ENCODE measurements at places on chromosomes 7 and 10. TPM values are rescaled to one million over a fixed set of nuclear protein-coding genes. Genes with fewer than 3 reads are reported as not detected.

- DNase-seq = no peak
- H3K27ac ChIP-seq = no peak overlapping the region
- no peak overlapping the region for H3K4me3 ChIP-seq
- H3K36me3 ChIP-seq = no peaks in the 10 kb centered on the region
- no peaks in the 10 kb centered on the region for H3K4me1 ChIP-seq
These were observed 422.5 kb downstream of the HTR7 start for GRCh38 chr10:90435296-90435695.

DNA sequence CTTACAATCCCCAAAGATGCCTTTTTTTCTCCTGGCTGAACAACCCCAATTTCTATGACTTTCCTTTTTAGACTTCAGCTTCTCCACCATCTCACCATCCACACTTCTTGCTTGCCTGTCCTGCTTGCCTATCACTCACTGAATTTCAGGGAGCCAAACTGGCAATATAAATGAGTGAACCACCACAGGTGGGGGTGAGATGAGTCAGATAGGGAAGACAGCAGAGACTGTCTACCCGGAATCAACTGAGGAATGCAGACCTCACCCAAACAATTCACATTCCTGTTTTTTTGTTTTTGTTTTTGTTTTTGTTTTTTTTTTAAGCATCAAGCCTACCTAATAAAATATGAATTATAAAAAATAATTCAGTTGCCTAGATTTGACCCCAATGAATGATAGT lies 273.8 kb downstream of the NRG3 start:
- no peak overlapping the region for H3K4me3 ChIP-seq
- H3K27me3 ChIP-seq = no peaks in the 10 kb centered on the region
- H3K36me3 ChIP-seq = no peaks in the 10 kb centered on the region
- H3K27ac ChIP-seq = no peak overlapping the region
- DNase-seq = no peak

GRCh38 chr10:7082967-7083366 lies 327.9 kb downstream of the SFMBT2 start:
- H3K36me3 ChIP-seq = no peaks in the 10 kb centered on the region
- no peak overlapping the region for H3K4me3 ChIP-seq
- no peaks in the 10 kb centered on the region for H3K4me1 ChIP-seq
- no peak overlapping the region for H3K27ac ChIP-seq

GRCh38 chr7:47402941-47403866 lies 178.7 kb downstream of the TNS3 start:
- H3K27ac ChIP-seq = no peak overlapping the region
- DNase-seq = no peak
- H3K4me3 ChIP-seq = no peak overlapping the region
- H3K36me3 ChIP-seq = peaks cover 4% of the 10 kb centered on the region

Gene LRRC4
- 0.32 TPM for total RNA-seq

GRCh38 chr10:3538656-3539531 lies 246.1 kb downstream of the KLF6 start:
- peak overlapping the region; percentile 51 for H3K4me3 ChIP-seq
- H3K4me1 ChIP-seq = peaks cover 41% of the 10 kb centered on the region
- peak; percentile 99 for DNase-seq

Gene SLC26A4
- total RNA-seq = 0.25 TPM

- H3K27me3 ChIP-seq = peaks cover under 1% of the 10 kb centered on the region
- no peaks in the 10 kb centered on the region for H3K36me3 ChIP-seq
- H3K27ac ChIP-seq = no peak overlapping the region
- H3K4me3 ChIP-seq = no peak overlapping the region
These were observed 96.8 kb upstream of the RAB18 start for GRCh38 chr10:27407271-27407670.

- no peak overlapping the region for H3K27ac ChIP-seq
- no peak overlapping the region for H3K4me3 ChIP-seq
- DNase-seq = no peak
- H3K4me1 ChIP-seq = no peaks in the 10 kb centered on the region
- no peaks in the 10 kb centered on the region for H3K36me3 ChIP-seq
These were observed 39.4 kb upstream of the CFAP46 start for GRCh38 chr10:132981746-132982145.

Gene ITGB1
- 5,235 TPM for total RNA-seq

DNA sequence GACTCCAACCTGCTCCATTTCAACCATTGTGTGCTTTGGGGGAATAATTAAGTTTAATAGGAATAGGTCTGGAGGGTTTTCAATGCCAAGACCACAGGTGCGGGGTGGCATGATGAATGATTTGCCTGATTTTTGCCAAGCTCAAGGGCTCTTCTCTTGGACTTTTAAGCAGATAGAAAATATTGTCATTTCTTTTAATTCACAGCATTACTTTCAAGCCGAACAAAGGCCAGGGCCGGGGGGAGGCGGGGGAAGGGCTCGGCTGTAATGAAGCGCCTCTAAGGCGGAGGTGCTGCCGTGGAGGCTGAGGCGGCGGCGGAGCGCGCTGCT lies 6.5 kb downstream of the PTF1A start:
- no peaks in the 10 kb centered on the region for H3K36me3 ChIP-seq
- DNase-seq = no peak
- peaks cover 89% of the 10 kb centered on the region for H3K27me3 ChIP-seq
- no peaks in the 10 kb centered on the region for H3K4me1 ChIP-seq

DNA sequence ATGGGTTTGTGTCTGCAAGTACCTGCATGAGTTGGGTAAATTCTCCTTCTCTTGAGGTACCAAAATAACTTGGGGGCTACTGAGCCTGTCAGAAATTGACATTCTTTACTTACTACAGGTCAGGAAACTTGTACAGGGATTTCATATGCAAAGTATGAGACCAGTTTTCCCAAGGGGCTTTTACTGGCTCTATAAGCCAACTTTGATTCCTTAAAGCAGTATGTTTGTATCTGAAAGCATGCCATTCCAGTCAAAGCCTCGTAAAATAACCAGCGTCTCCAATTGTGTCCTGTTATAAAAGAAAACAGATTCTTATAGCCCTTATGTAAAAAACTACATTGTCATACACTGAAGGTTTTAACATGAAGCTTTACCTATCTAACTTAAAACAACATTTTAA lies 90.2 kb downstream of the ZNF467 start:
- no peaks in the 10 kb centered on the region for H3K36me3 ChIP-seq
- peaks cover 68% of the 10 kb centered on the region for H3K4me1 ChIP-seq
- no peak for DNase-seq
- no peaks in the 10 kb centered on the region for H3K27me3 ChIP-seq

Gene ADRB1
- total RNA-seq = not detected

GRCh38 chr10:132685921-132686680 lies 99.8 kb downstream of the NKX6-2 start:
- no peak overlapping the region for H3K4me3 ChIP-seq
- no peaks in the 10 kb centered on the region for H3K27me3 ChIP-seq
- DNase-seq = no peak
- peaks cover 12% of the 10 kb centered on the region for H3K4me1 ChIP-seq
- no peaks in the 10 kb centered on the region for H3K36me3 ChIP-seq

- no peaks in the 10 kb centered on the region for H3K36me3 ChIP-seq
- no peak overlapping the region for H3K4me3 ChIP-seq
These were observed 55.5 kb downstream of the DNAJC12 start for GRCh38 chr10:67782530-67782929.

DNA sequence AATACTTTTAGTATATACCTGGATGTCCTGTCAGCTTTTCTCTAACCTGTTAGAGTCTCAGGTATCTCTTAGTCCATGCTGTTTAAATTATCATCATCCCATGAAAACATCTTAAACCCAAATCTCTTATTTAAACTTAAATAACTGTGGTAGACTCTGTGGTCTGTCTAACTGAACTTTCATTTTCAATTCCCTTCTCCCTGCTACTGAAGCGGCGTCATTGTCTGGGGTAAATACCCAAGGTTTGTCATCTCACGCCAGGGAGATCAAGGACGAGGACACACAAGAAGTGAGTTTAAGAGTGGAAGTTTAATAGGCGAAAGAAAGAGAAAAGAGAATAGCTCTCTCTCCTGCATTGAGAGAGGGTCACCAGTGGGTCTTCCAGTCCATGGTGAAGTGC lies 804.4 kb upstream of the CELF2 start:
- H3K4me1 ChIP-seq = no peaks in the 10 kb centered on the region
- H3K4me3 ChIP-seq = no peak overlapping the region
- no peaks in the 10 kb centered on the region for H3K36me3 ChIP-seq
- no peak for DNase-seq
- H3K27ac ChIP-seq = no peak overlapping the region

DNA sequence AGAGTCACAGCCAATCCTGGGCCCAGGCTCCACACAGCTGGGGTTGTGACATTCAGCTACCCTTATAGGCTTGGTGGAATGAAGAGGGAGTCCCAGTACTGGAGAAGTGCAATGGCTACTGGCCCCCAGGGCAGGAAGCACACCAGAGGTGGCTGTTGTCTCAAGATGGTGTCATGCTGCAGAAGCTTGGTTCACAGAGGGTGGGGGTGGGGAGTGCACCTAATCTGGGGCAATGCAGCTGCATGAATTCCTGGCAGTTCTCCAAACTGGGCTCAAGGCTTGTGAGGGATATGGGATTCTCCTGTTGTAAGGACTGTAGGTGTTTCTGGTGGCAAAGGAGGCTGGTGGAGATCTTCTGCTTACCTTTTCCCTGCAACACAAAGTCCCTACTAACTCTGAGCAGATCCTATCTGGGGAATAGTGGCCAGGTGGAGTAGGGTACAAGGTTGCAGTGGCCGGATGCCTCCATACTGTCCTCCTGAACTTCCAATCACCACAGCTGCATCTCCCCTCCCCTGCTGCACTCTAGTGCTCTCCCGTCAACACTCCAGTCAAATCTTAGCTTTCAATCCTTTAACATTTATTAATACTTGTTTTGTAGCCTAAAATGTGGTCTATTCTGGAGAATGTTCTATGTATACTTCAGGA lies 27.4 kb upstream of the PLA2G12B start:
- H3K27me3 ChIP-seq = no peaks in the 10 kb centered on the region
- no peak for DNase-seq
- H3K27ac ChIP-seq = no peak overlapping the region

DNA sequence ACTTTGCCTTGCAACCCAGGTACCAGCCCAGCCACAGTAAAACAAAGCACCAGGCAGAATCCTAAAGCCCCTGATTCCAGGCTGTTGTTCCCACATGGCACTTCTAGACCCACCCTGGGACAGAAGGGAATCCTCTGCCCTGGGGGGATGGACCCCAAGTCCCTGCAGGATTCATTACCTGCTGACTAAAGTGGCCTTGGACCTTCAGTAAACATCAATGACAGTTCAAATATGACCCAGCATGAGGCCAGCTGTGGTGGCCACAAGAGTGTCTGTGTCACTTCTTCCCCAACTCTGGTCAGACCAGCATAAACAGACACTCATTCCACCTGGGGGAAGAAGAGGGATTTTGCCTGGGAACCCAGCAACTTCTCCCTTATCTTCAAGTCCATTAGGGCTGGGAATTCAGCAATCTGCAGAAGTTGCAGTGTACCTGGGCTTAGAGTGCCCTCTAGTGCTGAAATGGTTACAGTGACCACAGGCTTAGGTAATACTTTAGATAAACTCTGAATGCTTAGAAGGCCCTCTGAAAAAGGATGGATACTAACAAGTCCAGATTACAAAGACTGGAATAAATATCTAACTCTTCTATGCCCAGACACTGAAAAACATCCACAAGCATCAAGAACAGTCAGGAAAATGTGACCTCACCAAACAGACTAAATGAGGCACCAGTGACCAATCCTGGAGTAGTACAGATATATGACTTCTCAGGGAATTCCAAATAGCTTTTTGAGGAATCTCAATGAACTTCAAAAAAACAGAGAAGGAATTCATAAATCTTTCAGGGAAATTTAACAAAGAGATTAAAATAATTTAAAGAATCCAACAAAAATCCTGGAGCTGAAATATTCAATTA lies 108.5 kb upstream of the TMEM168 start:
- peaks cover 13% of the 10 kb centered on the region for H3K36me3 ChIP-seq
- H3K27me3 ChIP-seq = no peaks in the 10 kb centered on the region
- peak; percentile 72 for DNase-seq
- H3K27ac ChIP-seq = no peak overlapping the region

Gene SFTPA1
- not detected for total RNA-seq

Gene FBXO24
- 0.43 TPM for total RNA-seq

GRCh38 chr10:128500642-128501041 lies 374.4 kb upstream of the MKI67 start:
- H3K27ac ChIP-seq = no peak overlapping the region
- H3K4me3 ChIP-seq = no peak overlapping the region
- H3K4me1 ChIP-seq = no peaks in the 10 kb centered on the region
- no peaks in the 10 kb centered on the region for H3K36me3 ChIP-seq
- no peak for DNase-seq
- H3K27me3 ChIP-seq = no peaks in the 10 kb centered on the region

- no peak overlapping the region for H3K27ac ChIP-seq
- H3K27me3 ChIP-seq = 0 out of 2 replicates have a peak, but pooled peaks cover 4% of the 10 kb centered on the region
- no peaks in the 10 kb centered on the region for H3K4me1 ChIP-seq
- DNase-seq = no peak
- no peak overlapping the region for H3K4me3 ChIP-seq
These were observed 22.4 kb downstream of the ADAP1 start for GRCh38 chr7:931871-932650.
